ENCODE measurements at places on chromosomes 6 and 20.

- DNase-seq, result no peak
Measured at GRCh38 chr6:53879608-53880007, 84.8 kb downstream of the LRRC1 start.

- DNase-seq, result no peak
Measured at GRCh38 chr6:35014786-35015185, 125.7 kb downstream of the ANKS1A start.

- no peak for DNase-seq
Measured at GRCh38 chr6:111803804-111804203, 69.4 kb downstream of the FYN start.

DNA sequence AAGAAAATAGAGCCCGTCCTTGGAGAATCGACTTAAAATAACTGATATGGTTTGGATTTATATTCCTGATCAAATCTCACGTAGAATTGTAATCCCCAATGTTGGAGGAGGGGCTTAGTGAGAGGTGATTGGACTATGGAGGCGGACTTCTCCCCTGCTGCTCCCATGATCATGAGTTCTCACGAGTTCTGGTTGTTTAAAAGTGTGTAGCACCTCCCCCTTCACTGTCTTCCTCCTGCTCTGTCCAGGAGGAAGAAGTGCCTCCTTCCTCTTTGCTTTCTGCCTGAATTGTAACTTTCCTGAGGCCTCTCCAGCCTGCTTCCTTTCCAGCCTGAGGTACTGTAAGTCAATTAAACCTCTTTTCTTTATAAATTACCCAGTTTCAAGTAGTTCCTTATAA is 529.2 kb downstream of the HAO1 start:
- DNase-seq, result no peak

- DNase-seq, result peak; percentile 74
Measured at GRCh38 chr6:3231247-3232016, 4.0 kb upstream of the TUBB2B start.

DNA sequence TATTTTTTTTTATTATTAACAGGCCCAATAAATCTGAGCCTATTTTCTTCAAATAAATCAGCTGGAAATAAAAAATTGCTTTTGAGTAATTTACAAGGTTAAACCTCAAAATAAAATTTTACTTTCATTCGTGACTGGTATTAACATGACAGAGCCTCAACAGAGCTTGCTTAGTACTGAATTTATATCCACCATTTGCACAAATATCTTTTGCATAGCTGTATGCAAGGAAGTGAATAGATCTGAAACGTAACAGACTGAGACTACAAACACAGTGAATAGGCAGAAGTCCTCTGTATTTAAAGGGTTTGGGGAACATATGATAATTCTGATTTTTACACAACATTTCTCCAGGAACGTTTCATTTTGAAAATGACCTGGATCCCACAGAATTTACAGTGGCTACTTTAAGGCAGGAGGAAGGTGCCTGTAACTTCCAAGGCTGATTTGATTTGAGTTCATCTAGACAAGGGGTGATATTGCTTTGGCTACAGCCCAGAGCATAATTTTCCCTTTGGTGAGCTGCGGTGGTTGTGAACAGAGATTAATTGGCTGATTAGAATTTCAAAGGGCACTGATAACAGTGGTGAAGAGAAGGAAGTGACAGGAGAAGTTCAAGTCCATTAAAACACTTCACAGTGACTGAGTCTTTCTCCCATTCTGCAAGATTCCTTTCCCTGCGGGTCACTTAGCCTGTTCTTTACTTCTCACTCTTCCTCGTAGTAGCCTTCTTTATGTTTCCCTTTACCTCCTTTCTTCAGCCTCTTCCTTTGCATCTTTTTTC is 121.2 kb upstream of the SASH1 start:
- DNase-seq, result no peak

GRCh38 chr6:145903356-145904102 is 60.6 kb downstream of the SHPRH start:
- DNase-seq, result no peak

- no peak for DNase-seq
Measured at GRCh38 chr20:11926292-11926998, 8.8 kb downstream of the BTBD3 start.

DNA sequence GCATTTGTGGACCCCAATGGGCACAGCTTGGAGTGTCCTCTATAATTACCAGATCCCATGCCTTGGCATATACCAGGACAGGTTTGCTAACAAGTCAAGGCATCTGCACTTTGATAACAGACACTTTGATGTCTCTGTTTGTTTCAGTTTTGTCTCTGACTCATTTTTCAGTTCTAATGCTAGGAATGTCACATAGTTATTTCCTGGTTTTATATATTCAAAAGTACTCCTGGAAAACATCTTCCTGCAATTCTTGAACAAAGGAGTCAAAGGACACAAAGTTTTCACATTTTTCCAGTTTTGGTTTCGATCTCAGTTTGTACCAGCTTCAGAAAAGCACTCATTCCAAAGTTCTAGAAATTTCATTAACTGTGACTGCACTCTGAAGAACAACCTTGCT is 188.1 kb downstream of the FOXC1 start:
- no peak for DNase-seq

- DNase-seq, result no peak
Measured at GRCh38 chr6:105179244-105180065, at the start of gene POPDC3. POPDC3 (minus strand) TSS chr6:105180014; CDS start chr6:105161909, 18,105 bp downstream.

- peak; percentile 7 for DNase-seq
Measured at GRCh38 chr6:5729080-5729434, 277.7 kb downstream of the NRN1 start.

DNA sequence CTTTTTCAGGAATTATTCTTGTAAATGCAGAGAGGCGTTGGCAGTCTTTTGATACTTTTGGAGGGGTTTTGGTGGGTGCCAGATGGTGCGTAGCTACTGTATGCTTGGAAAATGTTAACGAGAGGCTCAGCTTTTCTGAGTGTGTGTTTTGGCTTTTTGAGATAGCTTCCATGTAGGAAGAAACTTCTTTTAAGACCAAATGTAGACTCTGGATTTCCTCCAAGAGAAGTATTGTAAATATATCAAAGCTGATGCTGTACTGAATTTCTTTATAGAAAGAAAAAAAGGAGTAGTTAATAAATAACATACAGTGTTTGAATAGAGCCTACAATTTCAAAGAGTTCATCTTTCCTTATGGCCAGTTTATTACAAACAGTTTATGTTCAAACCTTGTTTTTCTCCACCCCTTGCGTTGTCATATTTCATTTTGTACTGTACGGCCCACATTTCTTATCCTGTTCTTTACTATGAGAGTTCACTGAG is 16.7 kb downstream of the TIAM2 start:
- no peak for DNase-seq

DNA sequence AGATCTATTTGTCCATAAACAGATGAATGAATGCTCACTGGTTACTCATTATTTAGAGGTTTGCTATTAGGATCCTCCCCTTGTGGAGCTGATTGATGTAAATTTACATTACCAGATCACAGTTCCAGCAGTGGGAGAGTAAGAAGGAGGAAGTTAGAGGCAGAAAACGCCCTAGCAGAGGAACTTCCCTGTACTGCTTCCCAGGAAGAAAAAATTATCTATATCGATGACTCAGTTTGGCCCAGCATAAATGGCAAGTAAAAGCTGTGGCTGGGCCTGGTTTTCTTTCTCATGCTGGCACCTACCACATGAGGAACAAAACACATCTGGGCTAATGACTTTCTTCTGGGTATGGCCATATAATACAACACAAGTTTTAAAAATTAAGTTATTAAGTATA is 35.7 kb downstream of the DNAAF9 start:
- no peak for DNase-seq

GRCh38 chr6:136599329-136600011 is 49.2 kb upstream of the MAP7 start:
- DNase-seq, result no peak

DNA sequence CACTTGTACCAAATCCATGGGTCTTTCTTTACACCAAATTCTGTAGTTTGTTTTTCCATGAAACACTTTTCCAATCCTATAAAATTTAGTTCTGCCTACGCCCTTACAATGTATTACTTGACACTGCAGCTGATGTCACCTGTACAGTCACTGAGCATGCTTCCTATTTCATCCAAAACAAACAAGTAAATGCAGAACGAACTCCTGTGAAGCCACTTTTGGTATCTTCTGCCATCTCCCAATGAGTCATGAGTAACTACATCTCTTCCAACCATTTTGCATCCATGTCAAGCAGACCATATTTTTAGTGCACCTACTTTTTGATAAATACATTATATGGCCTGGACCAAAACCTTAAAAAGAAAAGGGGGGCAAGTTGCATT is 42.4 kb downstream of the HDDC2 start:
- DNase-seq, result no peak

DNA sequence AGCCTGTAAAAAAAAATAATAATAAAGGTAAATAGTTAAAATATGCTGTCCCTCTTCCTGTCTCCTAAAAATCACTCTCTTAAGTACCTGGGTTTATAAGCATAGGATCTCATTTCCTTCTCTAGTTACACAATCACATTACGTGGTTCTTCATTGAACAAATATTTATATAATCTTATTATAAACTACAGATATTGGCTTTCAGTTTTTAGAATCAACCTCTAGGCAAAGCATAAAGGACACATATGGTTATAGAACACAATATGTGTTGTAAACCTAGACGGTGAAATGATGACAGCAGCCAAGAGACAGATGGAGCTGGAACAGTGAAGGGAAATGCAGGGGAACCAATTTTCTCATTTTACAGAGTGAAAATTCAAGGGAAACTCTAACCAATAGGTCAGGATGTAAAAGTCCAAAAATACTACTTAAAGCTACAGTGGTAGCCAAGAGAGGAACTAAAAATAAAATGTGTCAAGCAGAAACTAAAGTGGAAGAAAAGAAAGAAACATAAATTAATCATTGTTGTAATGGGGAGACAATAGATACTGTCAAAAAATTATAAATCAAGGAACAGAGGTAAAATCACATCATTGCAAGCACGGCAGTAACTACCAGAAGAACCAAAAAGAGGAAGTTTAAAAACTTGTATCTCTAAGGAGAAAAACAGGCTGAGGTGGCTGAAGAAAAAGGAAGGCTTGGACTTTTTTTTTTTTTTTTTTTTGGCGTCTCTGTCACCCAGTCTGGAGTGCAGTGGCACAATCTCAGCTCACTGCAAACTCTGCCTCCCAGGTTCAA is 82.8 kb upstream of the CDYL start:
- DNase-seq, result no peak

All from urothelium cell line (cell line).